ENCODE measurements at places on chromosomes 1 and 21.

DNA sequence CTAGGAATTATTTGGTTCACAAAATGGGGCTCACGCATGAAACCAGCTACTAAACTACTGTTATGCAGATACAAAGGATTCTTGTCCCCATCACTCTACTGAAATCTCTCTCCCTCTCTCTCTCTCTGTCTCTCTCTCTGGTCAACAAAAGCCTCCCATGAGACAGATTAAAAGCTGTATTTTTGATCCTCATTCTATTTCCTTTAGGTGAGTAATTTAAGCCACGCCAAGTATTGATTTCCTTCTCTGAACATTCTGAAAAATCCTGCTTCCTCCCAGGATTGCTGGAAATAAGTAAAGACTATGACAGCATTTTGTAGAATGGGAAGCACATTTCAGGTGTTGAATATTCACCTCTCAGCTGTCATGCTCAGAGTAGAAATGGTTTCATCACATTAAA, 43.7 kb downstream of the PRDX6 start:
- no peak for DNase-seq

GRCh38 chr1:184416946-184417345, 30.1 kb downstream of the C1orf21 start:
- DNase-seq: no peak

GRCh38 chr1:9375912-9376311, 83.2 kb downstream of the SPSB1 start:
- peak; percentile 21 for DNase-seq

DNA sequence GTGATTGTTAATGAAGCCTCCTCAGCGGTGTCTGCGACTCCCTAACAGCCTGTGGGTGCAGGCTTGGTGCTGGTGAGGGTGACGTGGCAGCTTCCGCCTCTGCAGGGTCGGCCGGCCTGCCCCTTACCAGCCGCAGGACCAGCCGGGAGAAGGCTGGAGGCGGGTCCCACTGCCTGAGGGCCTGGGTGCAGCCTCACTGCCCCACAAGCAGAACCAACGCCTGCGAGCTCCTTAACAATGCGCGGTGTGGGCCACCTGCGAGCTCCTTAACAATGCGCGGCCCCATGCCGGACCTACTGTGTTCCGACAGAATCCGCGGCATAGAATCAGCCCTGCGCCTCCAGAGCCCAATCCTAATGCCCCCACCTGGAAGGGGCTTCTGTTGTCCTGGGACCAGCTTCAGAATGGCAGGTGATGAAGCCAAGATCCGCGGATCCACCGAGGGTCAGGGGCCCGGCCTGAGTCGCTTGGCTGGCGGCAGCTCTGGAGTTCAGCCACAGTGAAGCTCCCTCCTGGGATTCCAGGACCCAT, 54.4 kb upstream of the AJAP1 start:
- DNase-seq: no peak

GRCh38 chr1:246510147-246511030, 3.3 kb upstream of the SMYD3 start:
- DNase-seq: no peak

GRCh38 chr1:29649189-29650040, 413.1 kb downstream of the PTPRU start:
- DNase-seq: no peak

GRCh38 chr1:230507236-230507635, 81.1 kb upstream of the PGBD5 start:
- DNase-seq: no peak

- no peak for DNase-seq
Measured at GRCh38 chr1:187956975-187957374, 1128.2 kb downstream of the PLA2G4A start.

- DNase-seq: no peak
Measured at GRCh38 chr21:46371204-46372013, 47.5 kb downstream of the PCNT start.

- DNase-seq: no peak
Measured at GRCh38 chr1:181124291-181124751, 35.8 kb downstream of the IER5 start.

GRCh38 chr1:109027841-109028240, 14.1 kb downstream of the WDR47 start:
- DNase-seq: no peak

- DNase-seq: no peak
Measured at GRCh38 chr1:204032642-204033235, 40.2 kb upstream of the SOX13 start.

GRCh38 chr1:210294999-210295745, 33.5 kb upstream of the HHAT start:
- DNase-seq: peak; percentile 44

DNA sequence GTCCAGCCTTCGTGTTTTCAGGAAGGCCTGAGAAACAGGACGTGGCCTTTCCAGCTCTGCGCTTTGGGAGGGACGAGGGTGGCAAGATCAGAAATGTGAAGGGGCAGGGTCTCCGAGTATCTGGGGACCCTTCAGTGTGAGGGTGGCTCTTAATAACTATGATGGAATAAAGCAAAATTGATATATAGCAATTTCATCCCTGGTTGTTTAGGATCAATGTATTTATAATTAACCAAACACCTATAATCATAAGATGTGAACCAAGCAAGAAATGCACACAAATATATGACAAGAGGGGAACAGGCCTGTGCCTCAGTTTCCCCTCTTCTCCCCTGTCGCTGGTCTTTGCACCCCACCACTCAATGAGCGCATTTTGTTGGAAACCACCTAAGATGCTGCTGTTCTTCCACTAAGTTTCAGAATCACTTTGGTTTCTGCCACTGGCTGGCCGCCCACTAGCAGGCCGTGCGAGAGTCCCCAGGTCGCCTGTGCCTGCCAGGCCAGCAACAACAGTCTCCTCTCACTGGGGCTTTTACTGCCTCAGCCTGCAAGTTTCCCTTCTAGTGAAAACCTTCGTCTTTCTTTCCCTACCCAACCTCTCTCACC, 36.6 kb downstream of the UBASH3A start:
- DNase-seq: no peak

- DNase-seq: no peak
Measured at GRCh38 chr1:13812456-13813397, 112.7 kb downstream of the PRDM2 start.

- DNase-seq: no peak
Measured at GRCh38 chr1:22289307-22289995, 146.6 kb upstream of the WNT4 start.

GRCh38 chr1:84398175-84399155, at the start of gene DNASE2B:
TSS of gene DNASE2B (plus strand) at chr1:84398484. CDS start at chr1:84398565, 81 bp downstream.
- DNase-seq: no peak

DNA sequence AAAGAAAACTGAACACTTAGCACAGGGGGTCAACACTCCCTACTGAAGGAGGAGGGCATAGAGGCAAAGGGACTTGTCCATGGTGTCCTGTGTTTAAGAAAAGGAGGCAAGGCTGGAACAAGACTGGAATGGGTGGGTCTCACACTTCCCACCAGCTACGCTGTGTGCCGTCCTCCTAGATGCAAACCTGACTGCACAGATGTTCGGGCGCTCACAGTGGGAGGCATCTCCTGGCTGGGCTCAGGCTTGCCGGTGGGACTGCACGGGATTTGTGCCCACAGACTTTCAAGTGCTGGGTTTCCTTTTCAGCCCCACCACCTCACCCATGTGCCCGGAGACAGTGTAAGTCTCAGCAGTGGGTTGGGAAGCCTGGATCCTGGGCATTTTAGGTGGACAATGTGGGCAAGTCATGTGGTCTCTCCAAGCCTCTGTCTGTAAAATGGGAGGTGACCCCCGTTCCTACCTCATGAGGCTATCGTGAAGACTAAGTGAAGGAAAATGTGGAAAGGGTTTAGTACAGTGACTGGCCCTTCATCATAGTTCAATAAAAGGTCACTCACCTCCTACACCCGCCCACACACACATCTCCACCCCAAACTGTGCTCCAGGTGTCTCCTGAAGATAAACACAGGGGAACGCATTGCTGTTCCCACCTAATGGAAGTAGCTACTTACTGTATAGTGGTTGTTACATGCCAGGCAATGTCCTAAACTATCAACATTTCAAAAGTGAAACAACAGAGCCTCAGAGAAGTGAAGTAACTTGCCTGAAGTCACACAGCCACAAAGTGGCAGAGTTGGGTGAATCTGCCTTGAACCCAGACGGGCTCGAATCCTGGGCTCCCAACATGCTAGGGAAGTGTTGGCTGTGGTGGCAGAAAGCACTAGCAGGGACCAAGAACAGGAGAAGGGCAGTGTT, 36.0 kb downstream of the ATP1A1 start:
- no peak for DNase-seq

GRCh38 chr1:56561227-56562019, 17.9 kb downstream of the PLPP3 start:
- no peak for DNase-seq

- DNase-seq: no peak
Measured at GRCh38 chr1:169240449-169241232, 127.0 kb downstream of the NME7 start.

- DNase-seq: no peak
Measured at GRCh38 chr21:33197496-33197895, 32.2 kb upstream of the IFNAR2 start.

DNA sequence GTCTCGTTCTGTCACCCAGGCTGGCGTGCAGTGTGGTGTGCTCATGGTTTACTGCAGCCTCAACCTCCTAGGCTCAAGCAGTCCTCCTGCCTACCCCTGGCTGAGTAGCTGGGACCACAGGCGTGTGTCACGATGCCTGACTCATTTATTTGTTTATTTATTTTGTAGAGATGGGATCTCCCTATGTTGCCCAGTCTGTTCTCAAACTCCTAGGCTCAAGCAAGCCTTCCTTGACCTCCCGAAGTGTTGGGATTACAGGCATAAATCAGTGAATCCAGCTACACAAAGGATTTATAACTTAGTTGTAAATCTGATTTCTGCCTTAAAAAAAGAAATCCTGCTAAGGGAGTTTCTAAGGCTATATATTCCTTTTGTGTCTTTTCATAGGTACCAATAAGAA, 30.5 kb upstream of the ZNF496 start:
- DNase-seq: no peak

DNA sequence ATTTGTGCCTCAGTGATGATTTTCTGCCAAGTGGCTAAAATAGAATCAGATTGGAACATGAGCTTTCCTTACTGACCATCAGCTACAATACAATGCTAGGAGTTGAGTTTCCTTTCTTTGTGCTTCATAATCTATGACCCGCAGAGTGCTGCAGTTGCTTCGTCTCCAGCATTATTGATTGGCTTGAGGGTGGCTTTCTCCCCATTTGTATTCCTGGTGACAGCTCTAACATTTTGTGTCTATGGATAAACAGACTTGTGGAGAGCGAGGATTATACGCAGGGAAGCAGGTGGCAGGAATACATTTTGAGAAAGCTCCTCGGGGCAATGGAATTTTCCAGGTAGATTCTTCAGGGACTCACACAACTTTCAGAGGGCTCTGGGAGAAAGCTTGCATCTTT, 223.2 kb downstream of the HHAT start:
- no peak for DNase-seq

DNA sequence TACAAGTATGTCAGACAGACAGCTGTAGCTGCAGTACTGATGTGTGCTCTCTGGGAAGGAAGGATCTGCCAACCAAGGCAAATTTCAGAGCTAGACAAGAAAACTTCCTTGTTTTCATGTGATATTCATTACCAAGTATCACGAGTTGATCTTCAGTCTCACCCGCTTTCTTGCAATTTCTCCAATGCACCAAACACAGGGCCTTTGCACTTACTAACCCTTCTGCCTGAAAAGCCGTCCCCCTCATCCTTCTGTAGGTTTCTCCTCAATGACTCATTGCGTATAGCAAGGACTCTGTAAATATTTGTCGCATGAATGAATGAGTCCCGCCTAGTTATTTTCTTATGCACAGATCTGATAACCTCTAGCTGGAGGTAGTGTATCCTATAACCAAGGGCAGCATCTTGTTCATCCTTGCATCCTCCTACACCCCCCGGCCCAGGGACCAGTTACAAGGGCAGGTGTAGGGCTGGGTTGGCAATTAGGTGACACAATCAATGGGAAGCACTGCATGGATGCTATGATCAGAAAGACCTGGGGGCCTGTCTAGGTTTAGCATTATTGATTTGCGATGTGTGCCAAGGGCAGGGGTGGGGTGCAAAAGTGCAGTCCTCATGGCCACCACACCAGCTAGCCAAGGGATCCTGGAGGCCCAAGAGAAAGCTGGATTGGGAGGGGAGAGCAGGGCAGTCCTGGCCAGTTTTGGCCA, 51.4 kb upstream of the GPR157 start:
- no peak for DNase-seq

- no peak for DNase-seq
Measured at GRCh38 chr21:25361097-25361496, 246.2 kb downstream of the MRPL39 start.

DNA sequence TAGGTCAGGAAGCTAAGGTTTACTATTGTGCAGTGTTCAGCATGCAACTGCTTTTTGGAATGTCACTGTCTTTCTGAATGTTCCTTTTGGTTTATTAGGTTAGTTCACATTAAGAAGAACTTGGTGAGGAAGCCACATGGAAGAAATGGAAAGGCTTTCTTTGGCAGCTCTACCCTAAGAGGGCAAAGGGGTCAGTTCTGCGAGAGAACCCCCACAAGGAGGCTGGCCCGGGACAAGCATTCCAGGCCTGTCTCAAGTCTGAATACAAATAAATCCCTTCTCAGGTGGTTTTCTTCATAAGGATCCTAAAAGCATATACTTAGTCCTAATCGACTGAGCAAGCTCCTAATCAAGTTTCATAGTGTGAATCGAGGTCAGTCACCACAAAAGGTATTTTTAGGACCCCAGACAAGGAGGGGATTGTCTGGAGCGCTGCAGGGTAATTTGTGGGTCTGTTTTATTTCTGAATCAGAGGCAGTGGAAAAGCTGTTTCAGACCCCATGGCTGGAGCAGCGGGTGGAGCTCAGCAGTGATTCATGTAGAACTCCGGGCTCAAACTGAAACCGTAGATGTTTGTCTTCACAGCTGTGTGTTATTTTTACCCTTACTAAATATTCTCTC, 63.3 kb downstream of the ERG start:
- peak; percentile 16 for DNase-seq

GRCh38 chr1:64578270-64578973, 108.5 kb downstream of the CACHD1 start:
- no peak for DNase-seq

GRCh38 chr1:190403402-190403801, 74.3 kb downstream of the BRINP3 start:
- no peak for DNase-seq

DNA sequence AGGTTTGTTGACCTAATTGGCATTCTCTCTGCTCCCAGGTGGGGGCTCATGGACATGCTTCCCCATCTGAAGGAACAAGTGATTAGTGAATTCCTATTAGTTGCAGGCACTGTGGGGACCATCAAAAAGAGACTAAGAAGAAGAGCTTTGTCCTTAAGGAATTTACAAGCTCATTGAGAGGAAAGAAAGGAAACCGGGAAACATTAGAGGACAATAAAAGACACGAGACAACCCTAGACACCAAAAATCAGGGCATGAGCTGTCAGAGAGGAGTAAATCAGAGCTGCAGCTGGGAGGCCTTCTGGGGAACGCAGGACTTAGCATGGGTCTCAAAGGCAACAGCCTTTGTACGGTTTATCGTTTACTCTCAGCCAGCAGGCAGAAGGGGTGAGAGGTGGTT, 45.1 kb downstream of the BACE2 start:
- no peak for DNase-seq

GRCh38 chr1:222233444-222234158, 314.3 kb downstream of the HHIPL2 start:
- no peak for DNase-seq

All from fibroblast of skin of left biceps (primary cell).